B cell (primary cell): ENCODE measurements at places on chromosomes 3 and 15.

DNA sequence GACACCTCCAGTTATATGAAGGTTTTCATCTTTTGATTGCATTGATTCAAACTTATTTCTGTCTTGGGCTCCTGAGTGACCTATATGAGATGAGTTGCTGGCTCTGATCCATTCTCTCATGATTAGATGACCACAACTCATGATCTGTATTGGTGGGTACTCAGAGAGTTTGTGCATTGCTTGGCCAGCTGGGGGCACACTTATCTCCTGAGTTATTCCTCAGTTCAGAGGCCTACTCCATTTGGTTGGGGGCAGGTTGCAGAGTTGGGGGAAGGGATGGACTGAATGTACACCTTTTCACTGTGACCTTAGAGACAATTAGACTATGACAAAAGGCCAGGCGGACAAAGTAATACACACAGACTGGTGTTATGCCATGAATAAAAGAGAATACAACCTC is 166.2 kb upstream of the SEMA6D start:
- no peak for DNase-seq

DNA sequence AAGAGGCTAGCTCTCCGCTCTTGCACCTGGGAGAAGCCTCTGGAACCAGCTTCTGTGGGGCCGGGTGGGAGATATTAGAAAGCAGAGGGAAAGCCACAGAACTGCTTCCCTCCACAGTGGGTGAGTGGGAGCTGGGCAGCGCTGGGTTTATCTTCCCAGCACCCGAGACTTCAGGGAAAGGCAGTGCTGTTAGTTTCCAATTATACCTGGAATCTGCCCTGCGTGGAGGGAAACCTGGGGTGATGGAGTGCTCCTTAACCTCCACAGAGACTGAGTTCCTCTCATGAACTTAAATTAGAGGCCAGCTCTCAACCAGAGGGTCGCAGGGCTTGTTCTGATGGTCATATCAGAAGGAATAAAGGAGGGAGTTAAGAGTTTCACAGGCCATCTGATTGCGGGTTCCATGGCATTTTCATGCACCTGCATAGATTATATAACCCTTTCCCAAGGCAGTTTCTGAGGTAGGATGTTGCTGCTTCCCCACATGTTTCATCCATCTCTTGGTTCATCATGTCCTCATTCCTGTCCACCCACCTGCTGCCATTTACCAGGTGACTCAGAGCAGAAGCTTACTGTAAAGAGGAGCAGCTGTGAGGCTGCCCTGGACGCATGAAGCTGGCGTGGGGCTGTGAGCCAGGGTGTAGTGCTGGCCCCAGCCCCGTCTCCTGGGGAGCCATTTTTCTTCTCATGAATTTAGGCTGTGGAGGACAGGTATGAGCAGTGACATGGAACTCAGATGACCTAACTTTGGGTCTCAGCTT is 42.5 kb downstream of the CA12 start:
- DNase-seq = no peak

GRCh38 chr15:83112233-83112955 is 4.9 kb downstream of the TM6SF1 start:
- no peak for DNase-seq

DNA sequence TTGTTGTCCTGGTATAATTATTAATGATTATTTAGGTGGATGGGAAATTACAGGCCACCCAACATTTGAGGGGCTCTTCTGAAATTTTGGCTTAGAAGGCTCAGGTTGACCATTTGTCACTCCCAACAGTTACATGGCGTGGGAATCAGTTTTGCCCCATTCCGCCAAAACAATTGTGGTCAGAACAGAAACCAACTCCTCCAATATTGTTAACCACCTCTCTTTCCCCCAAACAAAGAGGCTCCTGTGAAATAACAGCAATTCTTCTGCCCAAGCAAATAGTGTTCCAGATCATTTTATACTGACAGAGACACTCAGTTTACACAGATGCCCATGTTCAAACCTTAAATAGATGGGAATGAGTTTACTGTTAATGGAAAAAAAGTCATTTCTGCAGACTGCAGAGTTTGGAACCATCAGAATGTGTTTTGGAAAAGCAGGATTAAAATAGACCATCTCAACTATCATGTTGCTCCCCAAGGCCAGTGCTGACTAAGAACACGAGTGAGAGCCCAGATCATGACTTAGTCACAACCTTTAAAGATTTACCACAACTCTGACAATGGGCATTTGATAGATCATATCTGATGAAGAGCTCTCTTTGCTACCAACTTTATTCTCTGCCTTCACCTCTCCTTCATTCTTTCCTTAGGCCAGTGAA is 102.1 kb downstream of the DUT start:
- DNase-seq = no peak

DNA sequence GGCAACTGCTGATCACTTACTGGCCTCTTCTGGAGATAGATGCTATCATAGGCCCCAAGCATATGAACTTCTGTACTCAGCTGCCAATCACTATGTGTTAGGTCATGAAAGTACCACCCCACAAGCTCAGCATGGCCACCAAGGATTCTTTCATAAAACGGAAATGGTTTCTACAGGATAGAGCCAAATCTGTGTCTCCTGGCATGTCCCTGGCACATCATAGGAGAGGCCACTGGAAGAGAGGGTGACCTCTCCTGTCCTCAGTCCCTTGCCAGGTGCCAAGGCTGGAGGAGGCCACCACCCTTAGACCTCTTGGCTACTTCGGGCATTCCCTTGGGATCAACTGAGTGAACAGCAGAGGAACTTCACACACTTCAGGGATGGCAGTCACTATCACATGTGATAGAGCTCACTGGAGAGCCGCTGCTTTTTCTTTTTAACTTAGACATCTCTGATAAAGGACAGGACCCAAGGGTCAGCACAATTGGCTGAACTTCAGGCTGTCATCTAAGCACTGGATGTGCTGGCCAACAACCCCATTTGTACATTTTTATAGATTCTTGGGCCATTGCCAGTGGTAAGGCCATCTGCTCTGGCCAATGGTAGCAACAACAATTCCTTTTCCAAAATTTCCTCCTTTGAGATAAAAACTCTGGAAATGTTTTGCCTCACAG is 425.2 kb downstream of the SQOR start:
- no peak for DNase-seq

GRCh38 chr3:48492461-48493202 is 11.3 kb downstream of the SHISA5 start:
- DNase-seq = peak; percentile 76

DNA sequence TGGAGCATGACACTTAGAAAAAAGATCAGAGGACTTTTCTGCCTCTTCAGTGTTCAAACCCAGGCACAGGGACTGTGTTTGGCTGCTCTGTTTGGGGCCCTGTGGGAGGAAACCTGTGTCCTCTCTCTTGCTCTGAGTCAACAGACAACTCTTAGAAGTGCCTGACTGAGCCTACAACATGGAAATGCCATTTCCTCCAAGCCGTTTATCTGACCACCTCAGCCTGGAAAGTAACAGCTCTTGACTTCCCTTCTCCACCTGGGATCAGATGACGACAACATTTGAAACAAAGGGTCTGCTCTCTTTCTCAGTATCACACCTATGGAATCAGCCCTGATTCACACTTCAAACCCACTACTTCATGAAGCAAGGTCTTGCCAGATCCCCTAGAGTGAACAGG is 91.3 kb upstream of the CTDSPL start:
- no peak for DNase-seq

DNA sequence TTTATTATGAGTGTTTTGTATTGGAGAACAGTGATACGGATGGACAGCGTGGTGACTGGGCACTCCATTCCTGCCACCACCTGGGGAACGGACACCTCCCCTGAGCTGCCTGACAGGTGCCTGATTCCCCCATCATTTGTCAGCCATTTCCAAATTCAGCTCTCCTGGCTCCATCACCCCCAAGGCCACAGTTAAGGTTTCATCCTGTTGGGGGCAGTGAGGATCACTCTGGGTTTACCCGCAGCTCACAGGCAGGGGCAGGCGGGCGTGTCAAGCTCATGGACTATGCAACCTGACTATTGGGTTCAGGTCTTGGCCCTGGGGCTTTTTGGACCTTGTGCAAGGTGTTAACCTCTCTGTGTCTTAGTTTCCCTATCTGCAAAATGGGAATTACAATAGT is 76.3 kb downstream of the RAB11A start:
- no peak for DNase-seq

GRCh38 chr3:99716463-99716995 is 78.1 kb downstream of the COL8A1 start:
- no peak for DNase-seq

DNA sequence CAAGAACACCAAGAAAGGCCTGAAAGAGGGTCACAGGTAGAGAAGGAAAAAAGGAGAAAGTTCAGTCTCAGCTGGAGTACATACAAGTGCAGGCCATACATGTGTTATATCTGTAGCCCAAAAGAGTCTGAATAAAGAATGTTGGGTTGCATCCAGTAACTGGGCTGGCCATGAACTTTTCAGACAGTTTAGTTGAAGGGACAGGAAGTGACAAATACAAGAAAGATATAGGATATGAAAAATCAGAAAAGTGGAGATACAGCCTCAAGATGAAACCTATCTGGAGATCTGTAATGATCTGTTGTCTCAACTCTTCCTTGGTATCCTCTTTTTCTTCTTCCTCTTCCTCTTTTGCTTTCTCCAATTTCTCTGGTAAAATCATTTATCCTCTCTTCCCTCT is 671.7 kb downstream of the MECOM start:
- DNase-seq = no peak

DNA sequence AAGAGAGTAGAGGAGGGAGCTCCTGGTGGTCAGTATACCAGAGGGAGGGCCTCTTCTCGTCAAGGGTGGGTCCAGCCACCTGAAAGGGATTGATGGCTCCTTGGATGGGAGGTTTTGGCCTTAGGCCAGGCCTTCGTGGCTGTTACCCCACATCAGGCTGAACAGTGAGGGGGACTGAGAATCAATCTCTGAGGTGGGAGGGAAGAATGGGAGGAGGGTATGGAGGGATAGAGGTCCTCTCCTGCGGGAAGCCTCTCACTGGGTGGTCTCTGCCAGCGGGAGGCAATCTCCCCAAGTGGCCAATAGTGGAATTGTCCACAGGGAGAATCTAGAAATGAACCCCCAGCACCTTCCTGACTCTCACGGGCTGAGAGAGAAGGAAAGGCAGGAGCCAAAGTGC is 53.5 kb downstream of the BSN start:
- no peak for DNase-seq

DNA sequence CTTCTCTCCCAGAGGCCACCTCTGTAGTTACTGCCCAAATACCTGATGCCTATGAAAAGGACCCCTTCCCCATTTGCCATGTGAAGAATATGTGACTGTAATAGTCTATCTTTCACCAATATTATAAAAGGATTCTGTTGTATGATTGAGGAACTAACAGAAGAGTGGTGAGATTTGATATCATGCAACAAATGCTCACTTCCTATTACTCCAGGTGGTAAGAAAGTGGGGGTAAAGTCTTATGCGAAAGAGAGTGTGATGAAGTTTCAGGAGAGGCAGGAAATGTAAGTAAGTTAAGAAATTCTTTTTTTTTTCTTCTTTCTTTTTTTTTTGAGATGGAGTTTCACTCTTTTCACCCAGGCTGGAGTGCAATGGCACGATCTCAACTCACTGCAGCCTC is 24.4 kb upstream of the RAP2B start:
- no peak for DNase-seq

GRCh38 chr15:68235022-68235421 is 5.5 kb upstream of the CLN6 start:
- DNase-seq = no peak

DNA sequence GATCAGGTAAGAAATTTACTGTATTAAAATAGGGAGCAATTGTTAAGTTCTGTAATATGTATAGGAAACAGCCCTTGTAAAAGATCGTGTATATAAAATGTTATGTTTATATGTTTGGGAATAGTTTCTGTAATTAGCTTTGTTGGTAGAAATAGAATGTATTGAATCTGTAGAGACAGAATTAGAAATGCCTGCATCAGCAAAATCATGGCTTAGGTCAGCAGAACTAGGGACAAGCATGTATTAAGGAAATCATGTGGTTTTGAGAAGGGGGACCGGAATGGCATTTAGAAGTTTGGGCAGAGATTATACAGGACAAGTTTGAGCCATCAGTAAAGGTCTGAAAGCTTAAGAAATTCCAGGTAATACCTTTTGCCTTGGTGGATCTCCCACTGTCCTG is 177.9 kb downstream of the ERC2 start:
- no peak for DNase-seq

DNA sequence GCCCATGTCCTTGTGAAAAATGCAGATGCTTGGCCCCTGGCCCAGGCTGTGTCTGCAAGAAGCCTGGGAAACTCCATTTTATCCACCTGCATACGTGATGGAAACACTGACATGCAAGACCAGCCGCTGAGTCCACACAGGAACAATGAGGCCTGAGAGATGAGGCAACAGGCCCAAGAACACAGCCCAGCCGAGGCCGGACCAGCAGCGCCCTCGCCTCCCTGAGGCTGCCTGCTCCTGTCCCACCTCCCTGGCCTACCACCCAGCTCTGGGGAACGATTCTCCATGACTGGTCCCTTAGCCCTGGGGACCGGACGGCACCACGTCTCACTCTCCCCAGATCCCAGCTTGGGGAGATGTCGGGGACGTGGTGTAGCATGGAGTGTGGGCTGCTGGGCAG is 47.5 kb downstream of the HMCES start:
- DNase-seq = no peak

DNA sequence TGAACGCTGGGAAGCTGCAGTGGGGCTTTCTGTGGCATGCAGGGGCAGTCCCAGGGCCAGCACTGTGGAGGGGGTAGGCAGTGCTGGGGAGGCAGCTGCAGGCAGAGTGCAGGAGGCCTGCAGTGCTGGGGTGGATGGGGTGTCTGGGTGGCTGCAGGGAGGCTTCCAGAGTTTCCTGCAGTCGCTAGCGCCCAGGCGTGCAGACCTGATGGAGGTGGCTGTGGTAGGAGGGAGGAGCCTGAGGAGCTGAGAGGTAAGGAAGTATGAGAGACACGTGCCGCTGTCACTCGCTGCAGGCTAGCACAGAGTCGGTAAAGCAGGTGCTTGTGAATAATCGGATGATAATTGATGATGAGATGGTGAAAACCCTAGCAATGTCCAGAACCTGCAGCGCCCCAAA is 16.3 kb downstream of the SYNM start:
- DNase-seq = no peak

GRCh38 chr3:41710646-41711388 is 251.1 kb downstream of the ULK4 start:
- no peak for DNase-seq

GRCh38 chr3:112640276-112640929 is 540 bp downstream of the CCDC80 start:
- DNase-seq = no peak

DNA sequence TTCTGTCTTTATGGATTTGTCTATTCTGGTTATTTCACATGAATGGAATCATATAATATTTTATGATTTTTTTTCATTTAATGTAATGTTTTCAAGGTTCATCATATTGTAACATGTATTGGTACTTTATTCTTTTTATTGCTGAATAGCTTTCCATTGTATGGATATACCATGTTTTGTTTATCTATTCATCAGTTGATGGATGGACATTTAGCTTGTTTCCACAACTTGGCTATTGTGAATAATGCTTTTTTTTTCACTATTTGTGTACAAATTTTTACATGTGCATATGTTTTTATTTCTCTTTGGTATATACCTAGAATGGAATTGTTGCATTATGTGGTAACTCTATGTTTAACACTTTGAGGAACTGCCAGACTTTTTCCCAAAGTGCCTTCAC is 64.7 kb downstream of the PFN2 start:
- no peak for DNase-seq

GRCh38 chr15:60656041-60656440 is 177.1 kb upstream of the ICE2 start:
- no peak for DNase-seq
